ENCODE measurements at places on chromosomes 5 and 9. TPM values are rescaled to one million over a fixed set of nuclear protein-coding genes. Genes with fewer than 3 reads are reported as not detected.

The ARL10 gene
- 0.09 TPM for total RNA-seq

The ALDOB gene
- not detected for total RNA-seq

The CDHR2 gene
- total RNA-seq: 0.02 TPM

The PCDHGA8 gene
- not detected for total RNA-seq

The ADGRV1 gene
- 1.1 TPM for total RNA-seq

The STC2 gene
- total RNA-seq: 73.3 TPM

The RLN1 gene
- not detected for total RNA-seq

The SPOCK1 gene
- total RNA-seq: 21.8 TPM

The PITX1 gene
- 22.3 TPM for total RNA-seq

The SPTLC1 gene
- 63.5 TPM for total RNA-seq

The ADGRD2 gene
- total RNA-seq: not detected

The GLRA1 gene
- not detected for total RNA-seq

The GLE1 gene
- 30.3 TPM for total RNA-seq

The CTSV gene
- total RNA-seq: 13.6 TPM
